ENCODE measurements at places on chromosomes 1 and 21.

DNA sequence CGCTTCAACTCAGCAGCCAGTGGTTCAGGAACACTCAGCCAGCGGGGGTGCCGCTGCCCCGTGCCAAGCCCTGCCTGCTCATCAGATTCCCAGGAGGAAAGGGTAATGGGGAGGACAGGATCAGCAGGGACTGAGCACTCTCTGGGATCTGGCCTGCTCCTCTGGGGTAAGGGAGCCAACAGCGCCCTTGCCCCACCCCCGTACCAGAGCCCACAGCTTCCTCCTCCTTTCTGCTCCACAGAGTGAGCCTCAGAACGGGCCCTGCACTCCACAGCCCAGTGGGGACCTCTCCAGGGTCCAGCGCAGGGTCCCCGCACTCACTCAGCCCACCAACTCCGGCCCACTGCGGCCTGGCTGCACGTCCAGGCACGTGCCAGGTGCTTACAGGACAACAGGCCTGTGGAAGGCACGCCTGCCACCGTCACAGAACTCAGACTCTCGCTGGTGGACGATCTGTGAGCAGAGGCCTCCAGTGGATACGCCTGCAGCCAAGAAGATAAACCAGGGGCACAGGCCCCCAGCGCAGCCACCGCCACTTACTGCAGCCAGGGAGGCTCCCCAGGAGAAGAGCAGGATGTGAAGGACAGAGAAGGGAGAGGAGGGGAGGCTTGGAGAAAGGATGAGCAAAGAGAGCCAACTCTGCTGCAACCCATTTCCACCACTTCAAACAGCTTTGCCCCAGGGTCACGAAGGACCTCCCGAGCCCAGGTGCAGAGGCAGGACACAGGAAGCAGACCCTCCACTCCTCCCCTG lies 2.1 kb downstream of the MEGF6 start:
- DNase-seq: no peak

GRCh38 chr1:45654540-45655280 lies 30.9 kb upstream of the CCDC17 start:
- DNase-seq: no peak

DNA sequence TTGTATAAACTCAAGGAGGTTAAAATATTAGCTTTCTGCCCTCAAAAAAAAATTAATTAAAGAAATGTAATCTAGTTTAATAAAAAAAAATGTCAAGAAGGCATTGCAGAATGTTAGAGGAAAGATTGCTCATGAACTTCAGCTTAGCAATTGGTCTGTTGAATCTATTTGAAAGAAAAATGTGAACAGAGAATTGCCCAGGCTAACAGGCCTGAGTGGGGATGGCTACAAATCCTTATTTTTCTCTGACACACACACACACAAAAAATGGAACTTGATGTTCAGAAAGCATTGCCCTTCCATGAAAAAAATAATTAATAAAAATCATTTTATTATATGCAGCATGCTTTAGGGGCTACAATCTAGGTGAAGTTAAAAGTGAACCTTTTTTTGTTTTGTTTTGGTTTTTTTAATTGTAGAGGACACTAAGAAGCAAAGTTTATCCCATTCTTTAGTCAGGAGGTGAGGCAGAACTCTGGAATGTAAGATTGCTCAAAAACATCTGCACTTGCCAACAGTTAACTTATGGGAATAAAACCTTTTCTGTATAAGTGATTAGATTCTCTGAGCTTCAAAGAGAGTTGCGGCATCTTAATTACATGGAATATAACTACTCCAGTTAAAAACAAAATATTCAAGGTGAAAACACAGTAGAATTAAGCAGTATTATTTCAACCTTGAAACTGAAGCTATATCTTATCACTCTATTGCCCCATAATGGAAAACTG lies 658.5 kb upstream of the ADGRL2 start:
- no peak for DNase-seq

DNA sequence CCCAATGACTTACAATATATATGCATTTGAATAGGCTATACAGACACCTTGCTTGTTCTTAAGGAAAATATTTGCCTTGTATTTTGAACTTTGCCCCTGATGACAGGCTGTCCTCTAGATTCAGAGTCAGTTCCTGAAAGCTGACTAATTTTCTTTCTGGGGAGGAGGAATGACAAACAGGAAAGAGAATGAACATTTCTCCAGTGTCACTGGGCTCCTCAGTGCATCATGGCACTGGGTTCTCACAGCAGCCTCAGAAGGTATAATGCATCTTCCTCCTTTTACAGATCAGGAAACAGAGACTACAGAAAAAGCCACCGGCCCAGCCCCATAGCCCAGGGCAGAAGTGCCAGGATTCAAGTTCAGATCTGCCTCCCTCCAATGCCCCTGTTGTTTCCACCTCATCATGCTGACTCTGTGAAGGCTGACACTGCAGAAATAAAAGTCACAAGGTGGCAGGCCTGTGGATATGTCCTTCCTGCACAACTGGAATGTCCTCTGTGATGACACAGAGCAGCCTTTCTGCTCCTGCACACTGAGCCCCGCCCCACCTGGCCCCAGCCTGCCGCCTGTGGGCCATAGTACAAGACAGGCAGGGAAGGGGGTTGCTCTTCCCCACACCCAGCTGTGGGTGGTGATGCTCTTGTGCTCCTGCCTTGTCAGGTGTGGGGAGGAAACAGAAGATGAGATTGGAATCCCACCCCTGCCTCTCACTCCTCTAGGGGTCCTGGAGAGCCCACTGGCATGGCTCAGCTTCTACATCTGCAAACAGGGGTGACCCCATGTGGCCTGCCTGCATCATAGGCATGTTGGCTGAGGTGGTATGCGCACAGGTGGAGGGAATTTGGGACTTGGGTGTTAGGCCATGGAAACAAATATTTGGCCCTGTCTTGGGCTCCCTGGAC lies 6.4 kb downstream of the TTC22 start:
- no peak for DNase-seq

DNA sequence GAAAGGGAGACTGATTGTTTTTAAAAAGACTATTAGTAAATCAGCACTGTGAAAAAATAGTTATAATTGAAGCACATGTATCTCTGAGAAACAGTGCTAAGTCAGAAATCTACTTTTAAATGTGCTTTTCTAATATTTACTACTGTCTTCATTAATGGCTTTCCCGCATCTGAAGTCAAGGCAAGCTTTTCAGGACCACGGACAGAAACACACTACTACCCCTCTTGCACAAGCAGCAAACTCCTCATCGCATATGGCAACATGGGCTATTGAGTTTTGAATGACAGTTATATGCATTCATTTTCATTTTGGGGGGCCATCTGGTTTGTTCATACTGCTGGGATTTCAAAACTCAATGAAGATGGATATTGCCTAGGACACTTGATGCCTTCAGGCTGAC lies 433.4 kb upstream of the CAMK1G start:
- no peak for DNase-seq

DNA sequence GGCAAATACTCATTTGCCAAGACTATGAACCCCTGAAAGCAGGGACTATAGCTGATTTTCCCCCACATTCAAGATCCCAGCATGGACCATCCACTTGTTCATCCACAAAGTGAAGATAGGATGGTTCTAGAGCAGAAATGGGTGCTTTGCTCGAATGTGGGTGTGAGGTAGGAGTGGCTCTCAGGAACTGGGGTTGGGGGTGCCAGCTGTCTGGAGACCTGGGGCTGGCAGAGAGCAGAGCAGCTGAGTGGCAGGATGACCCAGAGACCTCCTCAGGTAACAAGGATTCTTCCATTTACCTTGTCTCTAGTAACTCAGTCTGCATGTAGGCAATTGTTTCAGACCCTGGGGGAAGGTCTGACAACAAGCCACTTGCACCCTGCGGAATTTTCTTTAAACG lies 6.0 kb downstream of the S100A9 start:
- DNase-seq: no peak

GRCh38 chr1:114554577-114554976 lies 26.8 kb downstream of the BCAS2 start:
- DNase-seq: no peak
